T-cell (primary cell): ENCODE measurements at places on chromosomes 4 and X.

- no peak overlapping the region for H3K4me3 ChIP-seq
- no peaks in the 10 kb centered on the region for H3K36me3 ChIP-seq
- no peaks in the 10 kb centered on the region for H3K27me3 ChIP-seq
Measured at GRCh38 chrX:21972721-21973120, 32.2 kb downstream of the SMS start.

DNA sequence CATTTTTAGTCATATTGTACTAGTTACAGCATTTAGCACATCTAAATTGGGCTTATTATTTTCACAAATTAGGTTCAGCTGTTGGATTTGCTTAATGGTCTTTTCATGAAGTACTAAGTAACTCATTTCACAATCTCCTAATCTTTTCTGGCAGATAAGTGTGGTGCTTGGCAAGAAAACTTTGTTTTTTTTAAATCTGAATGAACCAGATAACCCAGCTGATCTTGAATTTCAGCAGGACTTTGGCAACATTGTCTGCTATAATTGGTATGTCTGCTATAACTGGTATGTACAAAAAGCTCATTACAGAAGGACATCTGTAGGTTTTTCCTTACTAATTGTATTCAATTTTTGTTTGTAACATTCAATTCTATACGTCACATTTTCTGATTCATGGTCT, 22.7 kb downstream of the WDR19 start:
- H3K4me1 ChIP-seq: no peaks in the 10 kb centered on the region
- no peak overlapping the region for H3K4me3 ChIP-seq
- no peak overlapping the region for H3K27ac ChIP-seq
- H3K27me3 ChIP-seq: no peaks in the 10 kb centered on the region
- H3K36me3 ChIP-seq: peaks cover 9% of the 10 kb centered on the region

DNA sequence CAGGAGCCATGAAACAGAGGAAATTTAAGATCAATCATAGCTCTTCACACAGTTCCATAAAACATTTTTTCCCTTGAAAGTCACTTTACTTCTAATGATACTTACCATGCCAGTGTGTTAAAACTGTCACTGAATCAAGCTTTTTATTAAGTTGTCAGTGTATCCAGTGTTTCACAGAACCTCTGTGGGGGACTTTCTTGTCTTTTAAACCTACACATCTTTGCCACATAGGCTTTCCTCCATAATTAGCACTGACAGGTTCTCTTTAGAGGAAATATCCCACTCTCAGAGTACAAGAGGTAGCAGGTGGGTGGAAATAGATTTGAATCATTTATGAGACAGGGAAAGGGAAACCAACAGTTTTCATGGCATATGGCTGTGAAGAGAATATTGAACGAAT, 25.8 kb upstream of the DYNLT3 start:
- H3K4me3 ChIP-seq: no peak overlapping the region
- H3K36me3 ChIP-seq: no peaks in the 10 kb centered on the region
- no peak overlapping the region for H3K27ac ChIP-seq
- H3K4me1 ChIP-seq: no peaks in the 10 kb centered on the region
- H3K27me3 ChIP-seq: no peaks in the 10 kb centered on the region

DNA sequence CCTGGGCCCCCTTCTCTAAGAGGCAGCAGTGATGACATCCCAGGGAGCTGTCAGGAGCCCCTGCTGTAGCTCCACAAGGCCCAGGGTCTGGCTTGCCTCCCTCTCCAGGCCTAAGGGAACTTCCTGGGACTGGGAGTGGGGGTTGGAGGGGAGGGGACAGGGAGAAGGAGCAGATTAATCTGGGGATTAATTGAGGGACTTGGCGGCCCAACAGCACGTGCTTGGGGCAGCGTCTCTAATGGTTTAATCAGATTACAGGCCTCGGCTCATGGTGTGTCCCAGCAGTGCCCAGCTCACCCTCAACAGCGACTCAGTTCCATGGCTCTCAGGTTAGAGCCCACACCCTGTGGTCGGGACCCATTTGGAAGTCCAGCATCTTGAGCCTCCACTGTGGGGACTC, 47.9 kb downstream of the EFNB1 start:
- no peaks in the 10 kb centered on the region for H3K36me3 ChIP-seq
- no peak overlapping the region for H3K4me3 ChIP-seq
- no peak for DNase-seq
- no peaks in the 10 kb centered on the region for H3K4me1 ChIP-seq

DNA sequence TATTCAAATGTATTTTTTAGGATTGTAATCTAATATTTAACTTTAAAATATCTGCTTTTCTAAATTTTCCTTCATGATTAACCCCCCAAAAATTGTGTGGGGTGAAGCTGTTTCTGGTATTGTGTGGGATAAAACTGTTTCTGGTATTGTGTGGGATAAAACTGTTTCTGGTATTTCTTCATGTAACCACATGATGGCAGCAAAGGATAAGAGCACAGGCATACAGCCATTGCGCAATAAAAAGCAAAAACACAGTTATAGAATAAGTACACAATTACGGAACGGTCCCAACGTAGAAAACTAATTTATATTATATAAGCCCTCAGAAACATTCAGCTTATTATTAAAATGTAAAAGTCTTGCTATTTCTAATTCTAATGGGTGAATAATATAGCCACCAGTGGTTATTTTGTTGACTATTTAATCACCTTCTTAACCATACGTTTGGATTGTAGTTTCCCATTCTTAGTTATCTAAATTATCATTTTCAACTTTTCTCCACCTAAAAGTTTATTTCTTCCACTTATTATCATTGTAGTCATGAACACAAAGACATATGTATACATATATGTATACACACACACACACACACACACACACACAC, 333.9 kb upstream of the FSTL5 start:
- H3K36me3 ChIP-seq: no peaks in the 10 kb centered on the region
- H3K27me3 ChIP-seq: no peaks in the 10 kb centered on the region
- H3K27ac ChIP-seq: no peak overlapping the region
- DNase-seq: no peak

GRCh38 chr4:32140636-32141035, 1420.5 kb downstream of the PCDH7 start:
- no peak for DNase-seq
- no peaks in the 10 kb centered on the region for H3K4me1 ChIP-seq
- no peak overlapping the region for H3K27ac ChIP-seq

DNA sequence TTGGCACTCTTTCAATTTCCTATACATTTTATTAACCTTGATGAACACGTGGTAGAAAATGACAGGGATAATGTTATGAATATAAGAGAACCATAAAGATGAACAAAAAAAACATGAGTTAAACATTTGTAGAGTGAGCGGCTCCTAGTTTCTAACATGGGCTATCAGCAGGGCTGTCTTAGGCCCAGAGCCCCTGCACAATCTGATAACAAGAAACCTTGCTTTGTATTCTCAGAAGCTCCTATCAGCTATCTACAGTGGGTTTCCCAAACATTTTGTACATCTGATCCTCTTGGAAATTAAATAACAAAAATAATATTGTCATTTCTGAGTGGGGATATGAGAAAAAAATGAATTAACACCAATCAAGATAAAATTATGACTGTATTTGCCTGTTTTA, 10.6 kb upstream of the RBPJ start:
- H3K27ac ChIP-seq: no peak overlapping the region
- H3K4me3 ChIP-seq: no peak overlapping the region
- no peaks in the 10 kb centered on the region for H3K36me3 ChIP-seq
- no peak for DNase-seq

DNA sequence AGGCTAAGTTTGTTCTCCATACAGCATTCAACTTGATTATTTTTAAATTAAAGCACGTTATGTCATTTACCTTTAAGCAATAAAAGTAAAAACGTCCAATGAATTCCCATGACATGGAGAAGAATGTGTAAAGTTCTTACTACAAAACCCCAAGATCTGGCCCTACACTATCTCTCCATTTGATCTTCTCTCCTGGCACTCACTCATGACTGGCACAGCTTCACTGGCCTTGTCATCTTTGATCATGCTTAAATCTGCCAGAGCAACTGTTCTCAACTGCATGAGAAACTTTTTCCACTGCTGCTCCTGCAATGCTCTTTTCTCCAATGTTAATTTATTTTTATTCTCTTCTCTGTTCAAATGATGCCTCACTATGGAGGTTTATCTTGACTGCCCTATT, 1109.0 kb upstream of the IGFBP7 start:
- H3K27me3 ChIP-seq: no peaks in the 10 kb centered on the region
- H3K36me3 ChIP-seq: no peaks in the 10 kb centered on the region
- H3K27ac ChIP-seq: no peak overlapping the region
- no peak for DNase-seq

- no peaks in the 10 kb centered on the region for H3K4me1 ChIP-seq
- no peaks in the 10 kb centered on the region for H3K27me3 ChIP-seq
- no peak overlapping the region for H3K4me3 ChIP-seq
- no peak for DNase-seq
Measured at GRCh38 chrX:31706466-31706865, 634.6 kb upstream of the FTHL17 start.

GRCh38 chr4:153013202-153013977, 77.3 kb downstream of the FHDC1 start:
- H3K4me3 ChIP-seq: no peak overlapping the region
- no peaks in the 10 kb centered on the region for H3K36me3 ChIP-seq

GRCh38 chr4:140098455-140099160, 55.4 kb downstream of the MAML3 start:
- no peak overlapping the region for H3K27ac ChIP-seq
- DNase-seq: no peak

DNA sequence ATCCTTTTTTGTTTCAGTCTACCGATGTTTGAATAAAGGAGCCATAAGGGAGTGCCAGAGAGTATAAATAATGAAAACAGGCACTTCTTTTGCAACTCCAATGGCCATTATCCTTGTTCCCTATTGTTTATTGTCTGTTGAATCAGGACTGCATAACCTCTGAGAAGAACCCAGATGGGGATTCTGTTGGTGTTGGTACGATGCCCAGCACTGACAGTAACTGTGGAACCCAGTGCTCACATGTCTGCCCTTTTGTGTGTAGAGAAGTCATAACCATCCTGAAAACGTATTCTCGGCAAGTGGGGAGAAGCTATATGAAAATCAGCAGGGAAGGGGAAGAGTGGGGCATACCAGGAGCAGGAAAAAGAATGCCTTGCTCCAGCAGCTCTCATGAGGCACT, 195.1 kb upstream of the EDNRA start:
- H3K36me3 ChIP-seq: no peaks in the 10 kb centered on the region
- DNase-seq: no peak
- no peak overlapping the region for H3K4me3 ChIP-seq
- H3K27me3 ChIP-seq: no peaks in the 10 kb centered on the region

- no peak overlapping the region for H3K4me3 ChIP-seq
- no peak overlapping the region for H3K27ac ChIP-seq
- H3K36me3 ChIP-seq: no peaks in the 10 kb centered on the region
- DNase-seq: no peak
Measured at GRCh38 chr4:90816754-90817153, 689.6 kb downstream of the CCSER1 start.

DNA sequence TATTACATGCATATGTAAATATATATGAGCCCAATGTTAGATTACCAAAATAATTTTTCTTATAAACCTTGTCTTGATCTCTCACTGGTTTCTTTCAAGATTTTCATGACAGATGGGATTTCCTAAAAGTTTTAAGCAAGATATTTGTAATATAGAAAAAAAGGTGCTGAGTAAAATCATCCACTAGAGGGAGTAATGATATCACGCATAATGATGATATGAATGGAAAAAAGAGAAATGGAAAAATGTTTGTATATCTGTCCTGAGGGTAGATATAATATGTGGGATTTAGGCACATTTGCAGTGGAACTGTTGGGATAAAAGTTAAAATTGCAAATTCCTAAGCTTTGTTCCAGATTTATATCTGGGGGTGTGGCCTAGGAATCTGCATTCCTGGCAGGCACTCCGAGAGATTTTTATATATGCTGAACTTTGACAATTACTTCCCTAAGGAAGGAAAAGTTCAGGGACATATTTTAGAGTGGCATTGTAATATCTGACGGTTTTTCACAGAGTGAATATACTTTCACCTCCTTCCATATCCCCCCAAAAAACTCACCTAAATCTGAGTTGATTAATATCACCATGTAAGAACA, 60.5 kb downstream of the TMA16 start:
- H3K4me3 ChIP-seq: no peak overlapping the region
- peaks cover 10% of the 10 kb centered on the region for H3K4me1 ChIP-seq
- DNase-seq: no peak
- H3K27ac ChIP-seq: no peak overlapping the region

DNA sequence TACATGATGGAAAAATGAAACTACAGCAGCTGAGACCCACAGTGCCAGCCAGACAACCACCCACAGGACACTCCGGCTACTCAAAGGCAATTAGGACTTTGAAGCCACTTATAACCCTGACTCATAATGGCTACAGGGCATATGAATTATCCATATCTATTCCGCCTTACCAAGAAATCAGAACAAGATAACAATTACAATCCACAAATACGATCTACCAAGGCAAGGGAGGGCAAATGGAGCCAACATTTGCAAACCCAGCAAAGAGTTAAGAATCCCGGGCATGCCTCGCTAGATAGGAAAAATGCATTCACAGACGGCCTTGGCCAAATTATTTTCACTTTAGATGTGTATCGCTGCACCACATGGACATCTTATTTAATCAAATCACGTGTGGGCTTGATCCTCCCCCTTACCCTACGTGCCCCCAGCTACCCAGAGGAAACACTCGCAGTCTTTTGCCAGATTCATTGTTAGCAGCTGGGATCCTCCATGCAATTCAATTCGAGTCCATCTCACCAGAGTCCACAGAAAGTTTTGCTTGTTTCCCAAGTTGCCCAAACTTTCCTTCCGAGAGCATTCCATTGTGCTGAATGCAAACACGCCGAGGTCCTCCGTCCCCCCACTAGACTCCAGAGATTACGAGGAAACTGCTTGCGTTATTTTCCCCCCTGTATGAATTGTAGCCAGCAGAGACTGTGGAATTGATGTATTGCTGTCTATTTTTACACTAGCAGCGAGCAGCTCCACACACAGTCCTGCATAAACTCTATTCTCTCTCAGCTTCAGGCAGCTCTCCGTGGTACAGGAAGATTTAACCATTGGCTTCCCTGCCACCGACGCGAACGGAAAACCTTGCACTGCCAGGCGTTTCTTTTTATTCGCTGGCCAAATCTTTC, 1.2 kb downstream of the PPARGC1A start:
- H3K36me3 ChIP-seq: no peaks in the 10 kb centered on the region
- no peak overlapping the region for H3K4me3 ChIP-seq
- DNase-seq: no peak
- no peak overlapping the region for H3K27ac ChIP-seq
- no peaks in the 10 kb centered on the region for H3K4me1 ChIP-seq
